ENCODE measurements at places on chromosomes 1 and 21. TPM values are rescaled to one million over a fixed set of nuclear protein-coding genes. Genes with fewer than 3 reads are reported as not detected.

DNA sequence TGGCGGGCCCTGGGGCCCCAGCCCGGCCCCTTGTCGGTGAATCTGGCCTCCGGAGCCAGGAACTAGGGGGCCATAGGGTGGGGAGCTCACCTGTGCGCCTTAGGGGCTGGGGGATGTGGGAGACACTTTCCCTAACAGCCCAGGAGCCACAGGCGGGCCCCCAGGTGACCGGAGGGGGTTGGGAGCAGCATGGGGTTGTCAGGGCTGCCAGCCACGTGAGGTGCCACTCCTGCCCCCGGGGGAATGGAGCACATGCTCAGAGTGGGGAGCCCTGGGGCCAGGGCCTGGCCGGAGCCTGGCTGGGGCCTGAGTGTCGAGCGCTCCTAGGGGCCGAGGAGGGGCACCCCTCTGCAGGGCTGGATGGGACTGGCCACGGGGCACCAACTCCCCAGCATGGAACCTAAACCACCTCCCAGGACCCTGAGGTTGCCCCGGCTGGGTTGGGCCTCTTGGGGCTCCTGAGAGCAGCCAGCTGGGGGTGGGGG, 19.9 kb downstream of the PRXL2B start:
- DNase-seq = no peak

DNA sequence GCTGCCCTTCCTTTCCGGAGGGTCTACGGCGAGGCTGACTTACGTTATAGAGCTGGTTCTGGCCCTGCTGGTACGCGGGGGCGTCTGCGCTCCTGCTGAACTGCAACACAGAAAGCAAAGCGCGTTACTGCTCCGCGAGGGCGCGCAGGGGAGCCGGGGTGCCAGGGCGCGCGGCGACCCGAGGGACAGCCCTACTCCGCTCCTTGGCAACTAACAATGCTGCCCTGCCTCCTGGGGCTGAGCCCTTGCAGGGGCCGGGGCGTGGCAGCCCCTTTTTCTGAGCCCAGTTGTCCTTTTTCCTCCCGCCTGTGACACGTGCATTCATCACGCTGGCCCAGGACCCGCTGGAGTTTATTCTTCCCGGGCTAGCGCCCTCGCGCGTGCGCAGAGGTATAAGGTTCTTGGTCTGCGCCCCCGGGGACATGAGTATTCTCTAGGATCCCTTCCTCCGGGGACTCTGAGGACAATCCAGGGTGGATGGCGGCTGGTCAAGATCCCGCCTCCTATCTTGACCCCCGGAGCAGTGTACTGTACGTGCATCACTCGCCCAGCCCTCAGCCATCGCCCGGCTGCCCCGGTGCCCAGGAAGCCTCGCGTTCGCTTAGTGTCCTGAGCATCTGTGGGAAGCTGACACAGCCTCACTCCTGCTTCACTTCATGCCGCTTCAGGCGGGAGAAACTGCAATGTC, 78.9 kb downstream of the CD247 start:
- no peak for DNase-seq

DNA sequence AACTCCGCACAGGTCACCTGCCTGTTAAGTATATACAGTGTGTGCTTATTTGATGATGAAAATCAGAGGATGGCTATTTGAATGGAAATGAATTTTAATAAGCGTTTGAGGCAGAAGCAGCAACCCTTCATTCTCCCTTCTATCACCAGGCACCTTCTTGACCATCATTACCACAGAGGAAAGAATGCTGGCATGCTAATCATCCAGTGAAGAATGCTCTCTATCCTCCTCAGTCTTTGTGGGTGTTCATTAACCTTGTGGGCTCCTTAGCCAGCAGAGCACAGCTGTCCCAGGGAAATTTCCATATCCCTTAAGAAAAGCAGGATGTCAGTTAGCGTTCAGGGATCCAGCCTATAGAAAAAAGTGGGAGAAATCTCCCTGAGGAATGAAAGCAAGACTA, 428.0 kb upstream of the CAMK1G start:
- no peak for DNase-seq

DNA sequence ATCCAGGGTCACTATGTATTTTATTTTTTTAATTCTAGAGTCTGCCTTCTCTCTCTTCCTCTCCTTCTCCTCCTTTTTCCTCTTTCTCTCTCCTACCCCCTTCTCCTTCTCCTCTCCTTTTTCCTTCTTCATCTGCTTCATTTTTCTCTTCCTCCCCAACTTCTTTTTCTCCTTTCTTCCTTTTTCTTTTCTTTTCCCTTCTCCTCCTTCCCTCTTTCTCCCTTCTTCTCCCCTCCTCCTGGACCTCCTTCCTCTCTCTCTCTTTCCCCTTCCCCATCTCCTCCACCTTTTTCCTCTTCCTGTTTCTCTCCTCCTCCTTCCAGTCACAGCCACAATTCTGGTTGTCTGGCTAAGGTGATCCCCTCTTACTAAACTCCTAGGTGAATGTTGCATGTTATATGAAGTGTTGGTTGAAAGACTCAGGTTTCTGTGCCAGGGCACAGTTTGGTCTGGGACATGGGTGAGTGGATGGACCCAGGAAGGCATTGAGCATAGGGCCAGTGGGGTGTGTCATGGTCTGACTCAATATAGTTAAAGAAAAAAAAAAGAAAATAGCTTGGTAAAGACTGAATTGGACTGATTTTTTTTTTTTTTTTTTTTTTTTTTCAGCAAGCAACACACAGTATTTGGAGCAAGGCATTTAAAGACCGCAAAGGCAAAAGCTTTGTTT, 266.9 kb downstream of the TGFB2 start:
- no peak for DNase-seq

DNA sequence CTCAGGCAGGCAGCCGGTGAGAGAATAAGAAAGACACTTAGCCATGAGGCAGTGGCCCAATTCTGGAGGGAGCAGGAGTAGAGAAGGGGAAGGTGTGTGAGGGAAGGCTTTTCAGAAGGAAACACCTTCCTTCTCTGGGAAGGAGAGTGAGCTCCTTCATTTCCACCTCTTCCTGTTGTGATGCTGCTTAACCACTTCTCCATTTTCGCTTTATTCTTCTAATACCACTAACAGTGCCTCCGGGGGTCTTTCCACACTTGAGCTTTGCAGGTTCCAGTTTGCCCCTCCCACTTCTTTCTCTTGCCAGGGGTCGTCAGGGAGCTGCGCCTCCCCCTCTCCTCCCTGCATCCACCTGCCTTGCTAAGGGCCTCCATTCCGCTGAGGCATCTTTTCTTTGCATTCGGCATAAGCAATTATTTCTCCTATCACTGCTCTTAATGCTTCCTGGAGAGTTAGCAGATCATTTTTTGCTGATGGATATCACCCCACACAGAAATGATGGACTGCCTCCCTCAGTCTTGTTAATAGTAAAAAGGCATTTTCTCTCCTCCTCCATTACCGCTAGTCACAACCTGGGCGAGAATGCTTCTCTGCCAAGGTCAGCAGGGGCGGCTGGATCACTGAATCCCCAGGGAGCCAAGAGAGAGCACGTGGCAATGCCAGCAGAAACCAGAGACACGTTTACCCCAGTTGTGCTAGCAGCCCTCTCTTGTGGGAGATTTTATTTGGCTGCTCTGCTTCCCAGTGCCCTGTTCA, 74.8 kb downstream of the ELAVL4 start:
- no peak for DNase-seq

GRCh38 chr1:186566140-186566855, 105.4 kb upstream of the PDC start:
- no peak for DNase-seq

GRCh38 chr1:67636146-67636545, 48.9 kb upstream of the GADD45A start:
- no peak for DNase-seq

- no peak for DNase-seq
Observed at GRCh38 chr1:200038981-200039848, 11.7 kb downstream of the NR5A2 start.

ACTL8 gene
- total RNA-seq = not detected

DNA sequence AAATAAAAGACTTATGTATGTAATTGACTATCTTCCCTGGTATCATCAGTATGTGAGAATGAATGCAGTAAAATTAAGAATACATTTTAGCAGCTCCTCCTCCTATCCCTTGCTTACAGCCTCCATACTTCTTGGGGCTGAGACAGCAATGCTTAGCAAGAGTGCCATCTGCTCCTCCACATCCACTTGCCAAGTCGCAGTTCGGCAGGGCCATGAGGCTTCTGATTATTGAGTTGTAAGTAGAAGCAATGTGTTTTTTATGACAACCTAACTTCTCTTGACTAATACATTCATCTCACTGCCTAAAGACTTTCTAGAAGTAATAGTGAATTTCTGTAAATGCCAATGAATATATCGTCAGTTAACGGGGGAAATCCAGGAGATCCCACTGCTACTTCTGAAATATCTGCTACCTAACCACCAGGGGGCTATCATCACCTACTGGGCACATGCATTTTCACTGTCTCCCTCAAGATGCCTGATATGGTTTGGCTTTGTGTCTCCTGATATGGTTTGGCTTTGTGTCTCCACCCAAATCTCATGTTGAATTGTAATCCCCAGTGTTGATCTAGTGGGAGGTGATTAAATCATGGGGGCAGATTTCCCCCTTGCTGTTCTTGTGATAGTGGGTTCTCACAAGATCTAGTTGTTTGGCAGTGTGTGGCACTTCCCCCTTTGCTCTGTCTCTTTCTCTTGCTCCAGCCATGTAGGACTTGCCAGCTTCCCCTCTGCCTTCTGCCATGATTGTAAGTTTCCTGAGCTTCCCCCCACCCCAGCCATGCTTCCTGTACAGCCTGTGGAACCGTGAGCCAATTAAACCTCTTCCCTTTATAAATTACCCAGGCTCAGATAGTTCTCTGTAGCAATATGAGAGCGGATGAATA, 59.6 kb downstream of the EXTL2 start:
- no peak for DNase-seq

DNA sequence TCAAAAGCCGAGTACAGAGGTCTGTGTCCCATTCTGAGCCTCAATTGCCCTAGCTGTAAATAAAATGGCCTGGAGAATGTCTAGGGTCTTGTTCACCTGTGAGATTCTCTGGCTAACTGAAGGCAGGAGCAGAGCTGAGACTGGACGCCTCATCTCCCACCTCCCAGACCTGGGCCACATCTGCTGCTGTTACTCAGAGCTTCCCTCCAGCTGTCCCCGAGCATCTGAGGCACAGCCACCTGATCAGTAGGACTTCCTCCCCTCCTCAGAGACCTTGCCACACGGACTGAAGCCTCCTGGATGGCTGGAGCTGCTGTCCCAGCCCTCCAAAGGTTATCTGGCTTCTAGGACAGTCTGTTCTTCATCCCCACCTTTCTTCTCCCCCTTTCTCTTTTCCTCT, 62.4 kb downstream of the TMEM53 start:
- no peak for DNase-seq

GRCh38 chr1:111729271-111729921, 9.8 kb downstream of the INKA2 start:
- no peak for DNase-seq

DNA sequence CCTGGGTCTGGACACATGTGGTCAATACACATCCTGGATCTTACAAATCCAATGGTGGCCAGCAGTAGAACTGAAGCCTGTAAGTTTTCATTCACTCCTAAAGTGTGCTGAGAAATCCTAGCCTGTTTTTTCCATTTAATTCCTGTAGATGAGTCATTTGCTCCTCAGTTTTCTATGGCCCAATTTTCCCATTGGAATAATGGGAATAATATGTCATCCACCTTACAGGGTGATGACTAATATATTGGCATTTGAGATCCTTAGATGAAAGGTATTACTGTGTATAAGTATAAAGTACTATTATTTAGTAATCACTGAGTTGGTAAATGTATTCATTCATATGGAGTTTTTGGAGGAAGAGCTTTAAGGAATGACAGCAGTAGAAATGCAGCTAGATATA, 89.7 kb upstream of the ADAR start:
- no peak for DNase-seq

SH2D1B gene
- 133 TPM for total RNA-seq

DNA sequence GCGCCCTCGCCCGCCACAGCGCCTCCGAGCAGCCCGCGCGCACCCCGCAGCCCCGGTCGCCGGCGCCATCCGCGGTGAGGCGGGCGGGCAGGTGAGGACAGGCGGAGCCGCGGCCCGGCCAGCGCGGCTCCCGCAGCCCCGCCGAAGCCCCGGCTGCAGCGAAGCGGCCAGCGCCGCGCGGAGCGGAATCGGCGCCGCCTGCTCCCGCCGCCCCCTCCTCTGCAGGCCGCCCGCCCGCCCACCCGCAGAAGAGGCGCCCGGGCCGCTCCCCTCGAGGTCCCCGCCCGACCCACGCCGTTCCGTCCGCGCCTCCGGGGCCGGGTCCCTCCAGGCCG, 1.3 kb downstream of the PRDM16 start:
- DNase-seq = no peak

MMEL1 gene
- total RNA-seq = 2.0 TPM

DYNLT5 gene
- total RNA-seq = 0.35 TPM

DNA sequence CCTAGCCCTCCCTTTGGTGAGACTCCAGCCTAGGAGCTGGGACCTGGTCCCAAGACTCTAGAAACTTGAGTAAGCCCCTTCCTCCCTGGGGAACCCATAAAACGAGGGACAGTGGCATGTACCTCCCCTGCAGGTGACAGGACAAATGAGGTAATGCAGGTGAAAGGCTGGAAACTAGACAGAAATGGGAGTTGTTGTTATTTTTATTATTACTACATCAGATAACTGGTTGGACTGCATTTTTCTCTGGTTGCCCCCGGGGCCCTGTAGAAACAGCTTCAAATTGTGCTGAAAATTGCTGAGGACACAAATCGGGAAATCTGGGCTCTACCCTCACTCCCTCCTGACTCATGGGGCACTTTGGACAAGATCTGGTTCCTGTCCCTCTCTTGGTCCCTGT, 132.3 kb upstream of the WNT4 start:
- DNase-seq = no peak

SPRR4 gene
- not detected for total RNA-seq

FOXD3 gene
- not detected for total RNA-seq

GUCA2A gene
- not detected for total RNA-seq

PTPRU gene
- 1.6 TPM for total RNA-seq

DNA sequence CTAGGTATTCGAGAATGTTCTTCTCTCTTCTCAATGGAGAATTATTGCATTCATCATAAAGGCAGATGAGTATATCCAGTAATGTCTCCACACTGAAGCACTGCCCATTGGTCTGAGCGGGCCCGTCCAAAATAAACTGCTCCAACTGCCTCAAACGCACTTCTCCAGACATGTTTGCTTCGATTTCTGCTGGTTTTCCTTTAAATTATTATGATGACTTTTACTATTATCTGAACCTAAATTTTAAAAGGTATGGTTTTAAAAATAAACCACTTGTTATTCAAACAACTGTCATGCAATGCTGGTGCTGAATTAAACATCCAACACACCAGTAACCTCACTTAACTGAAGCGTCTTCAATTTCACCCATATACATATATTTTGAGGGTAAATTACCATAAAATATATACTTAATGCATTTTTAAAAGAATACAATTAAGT, 1.3 kb downstream of the CDC42BPA start:
- DNase-seq = no peak

TPTE gene
- total RNA-seq = not detected

Measured in natural killer cell (primary cell).